Suprapubic skin (tissue), 4 donors: ENCODE measurements at places on chromosomes 3 and 15. TPM values are rescaled to one million over a fixed set of nuclear protein-coding genes. Genes with fewer than 3 reads are reported as not detected.

The ZNF501 gene
- 2.5 TPM for total RNA-seq

The STRA6 gene
- not detected for total RNA-seq

DNA sequence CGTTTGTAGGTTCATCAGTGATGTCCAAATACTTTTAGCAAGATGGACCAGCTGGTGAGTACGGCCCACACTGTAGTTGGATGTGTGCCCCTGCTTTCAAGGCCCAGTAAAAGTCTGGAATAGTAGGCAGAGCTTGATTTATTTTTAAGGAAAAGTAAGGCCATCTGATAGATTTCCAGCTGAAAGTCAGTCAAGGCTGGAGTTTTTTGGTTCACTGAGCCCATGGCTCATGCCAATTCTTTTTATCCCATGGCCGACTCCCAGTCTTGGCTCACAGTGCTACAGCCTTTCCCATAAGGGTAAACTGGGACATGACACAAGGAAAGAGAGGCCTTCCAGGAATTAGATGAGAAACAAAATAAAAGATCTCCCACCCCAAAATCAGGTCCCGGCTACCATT is 13.5 kb downstream of the CCDC80 start:
- no peaks in the 10 kb centered on the region for H3K36me3 ChIP-seq
- peak overlapping the region; percentile 3 for H3K27ac ChIP-seq
- no peak for DNase-seq
- H3K27me3 ChIP-seq: no peaks in the 10 kb centered on the region

- H3K4me3 ChIP-seq: peak overlapping the region; percentile 96
- no peak for DNase-seq
- peaks cover 90% of the 10 kb centered on the region for H3K4me1 ChIP-seq
- H3K27me3 ChIP-seq: no peaks in the 10 kb centered on the region
- H3K36me3 ChIP-seq: peaks cover 25% of the 10 kb centered on the region
Measured at GRCh38 chr3:39149059-39149455, 4.3 kb downstream of the CSRNP1 start.

The CLDN11 gene
- total RNA-seq: 3.5 TPM

- H3K4me1 ChIP-seq: peaks cover 25% of the 10 kb centered on the region
- H3K36me3 ChIP-seq: no peaks in the 10 kb centered on the region
- H3K27me3 ChIP-seq: no peaks in the 10 kb centered on the region
- no peak overlapping the region for H3K4me3 ChIP-seq
Measured at GRCh38 chr15:77974098-77974414, 103.5 kb downstream of the TBC1D2B start.

DNA sequence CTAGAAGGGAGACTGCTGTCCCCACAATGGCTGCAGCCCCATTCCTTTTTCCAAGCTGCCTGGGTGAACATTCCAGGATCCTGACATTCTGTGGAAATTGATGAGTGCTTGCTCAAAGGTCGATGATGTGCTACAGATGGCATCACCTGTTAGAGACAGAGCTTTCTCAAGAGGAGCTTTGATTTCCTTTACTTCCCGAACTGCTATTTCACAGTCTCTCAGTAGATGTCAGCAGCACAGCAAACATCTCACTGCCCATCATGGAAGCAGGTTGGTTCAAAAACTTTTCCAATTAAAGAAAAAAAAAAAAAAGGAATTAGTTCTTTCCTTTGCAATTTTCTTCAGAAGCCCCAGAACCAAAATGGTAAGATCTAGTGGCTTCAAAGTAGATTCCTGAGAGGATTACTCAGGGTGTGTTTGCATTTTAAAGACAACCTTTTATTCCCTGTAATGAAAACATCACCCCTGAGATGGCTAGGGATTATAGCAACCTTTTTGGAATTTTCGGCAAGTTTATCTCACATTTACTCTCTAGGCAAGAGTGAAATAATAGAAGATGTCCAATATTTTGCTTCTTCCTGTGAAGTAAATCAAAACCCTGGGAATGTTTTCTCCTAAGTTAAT is 44.8 kb downstream of the POLR2M start:
- DNase-seq: no peak
- H3K27ac ChIP-seq: no peak overlapping the region
- no peaks in the 10 kb centered on the region for H3K27me3 ChIP-seq

The LHFPL4 gene
- total RNA-seq: 0.19 TPM
